ENCODE measurements at places on chromosomes 5 and 9. TPM values are rescaled to one million over a fixed set of nuclear protein-coding genes. Genes with fewer than 3 reads are reported as not detected.

The THBS4 gene
- 116 TPM for polyA plus RNA-seq

The BARHL1 gene
- polyA plus RNA-seq = not detected

The CEL gene
- 2.6 TPM for polyA plus RNA-seq

DNA sequence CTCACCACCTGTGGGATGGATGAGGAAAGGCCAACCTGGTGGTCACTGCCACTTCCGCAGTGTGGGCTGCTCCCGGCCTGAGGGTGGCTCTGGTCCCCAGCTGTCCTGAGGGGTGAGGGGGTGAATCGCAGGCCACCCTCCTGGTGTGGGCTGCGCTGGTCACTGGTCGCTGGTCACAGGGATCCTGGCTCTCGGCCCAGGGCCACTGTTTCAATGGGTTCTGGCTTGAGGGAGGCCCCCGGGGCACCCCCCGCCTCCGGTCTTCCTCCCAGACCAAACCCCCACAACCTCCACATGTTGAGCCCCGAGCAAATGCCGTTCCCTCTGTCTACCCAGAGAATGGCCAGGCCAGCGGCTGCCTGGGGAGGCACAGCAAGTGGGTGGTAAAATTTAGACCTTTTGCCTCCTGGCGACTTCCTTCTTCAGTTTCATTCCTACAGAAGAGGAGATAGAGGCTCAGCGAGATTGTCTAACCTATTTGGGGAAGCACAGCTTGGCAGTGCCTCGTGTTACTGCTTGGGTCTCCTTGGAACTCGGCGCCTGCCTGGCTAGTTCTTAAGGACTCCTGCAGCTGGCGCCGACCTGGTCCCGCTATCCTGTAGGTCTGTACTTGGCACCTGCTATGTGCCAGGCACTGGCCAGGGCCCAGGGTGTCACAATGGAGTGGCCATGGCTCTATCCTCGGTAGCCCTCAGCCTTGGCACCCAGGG, 48.2 kb downstream of the RXRA start:
- no peak for DNase-seq

DNA sequence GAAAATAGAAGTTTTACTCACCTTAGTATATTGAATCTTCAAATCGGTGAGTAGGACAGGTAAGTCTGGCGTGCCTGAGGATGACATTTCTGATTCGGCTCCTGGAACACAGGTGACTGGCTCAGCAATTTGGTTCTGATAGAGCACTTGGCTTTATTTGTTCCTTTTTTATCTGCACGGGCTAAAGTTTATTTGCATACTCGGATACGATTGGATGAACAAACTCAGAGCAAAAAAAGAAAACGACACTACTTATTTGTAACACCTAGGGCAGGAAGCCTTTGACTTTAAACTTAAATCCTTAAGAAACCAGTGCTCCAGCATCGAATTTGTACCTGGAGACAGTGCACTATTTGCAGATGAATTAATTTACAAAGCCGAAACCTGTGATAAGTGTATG, at the start of gene ALDH1A1:
ALDH1A1 (minus strand) TSS at position 140 of the 400 bp plus-strand sequence; CDS start at position 87, 53 bp downstream.
- DNase-seq = no peak

- no peak for DNase-seq
Measured at GRCh38 chr5:96961053-96961452, 25.2 kb downstream of the LNPEP start.

DNA sequence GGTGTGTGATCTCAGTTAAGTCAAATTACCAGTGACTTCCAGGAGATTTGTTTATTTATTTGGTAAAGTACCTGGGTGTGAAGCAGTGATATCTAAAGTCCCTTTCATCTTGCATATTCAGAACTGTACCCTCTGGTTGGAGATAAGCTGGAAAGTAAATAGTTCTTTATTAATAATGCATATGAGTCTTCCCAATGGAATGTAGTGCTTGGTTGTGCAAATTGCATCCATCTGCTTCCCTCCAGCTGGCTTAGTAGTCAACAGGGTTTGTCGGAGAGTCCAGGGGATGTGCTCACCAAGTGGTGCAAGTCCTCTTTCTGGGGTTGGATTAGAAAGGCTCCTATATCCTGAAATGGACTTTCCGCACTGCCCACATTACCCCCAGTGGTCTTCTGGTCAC, 42.0 kb downstream of the TRPM3 start:
- no peak for DNase-seq

DNA sequence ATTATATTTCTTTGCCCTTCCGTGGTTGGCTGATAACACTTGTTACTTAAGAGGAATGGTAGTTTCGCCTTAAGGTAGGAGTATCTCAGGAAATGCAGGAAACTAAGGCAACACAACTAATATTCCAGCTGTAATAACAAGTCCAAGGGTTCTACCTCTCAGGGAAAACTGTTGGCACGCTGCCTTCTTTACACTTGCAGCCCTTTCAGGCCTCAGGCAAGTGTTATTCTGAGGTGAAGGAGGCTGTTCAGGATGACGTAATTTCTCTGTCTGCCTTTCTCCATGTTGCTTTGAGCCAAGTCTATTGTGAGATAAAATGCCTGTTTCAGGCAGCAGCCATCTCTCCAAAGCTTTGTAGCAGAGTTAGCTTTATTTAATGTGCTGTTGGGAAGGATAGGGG, 38.0 kb downstream of the VCAN start:
- no peak for DNase-seq

DNA sequence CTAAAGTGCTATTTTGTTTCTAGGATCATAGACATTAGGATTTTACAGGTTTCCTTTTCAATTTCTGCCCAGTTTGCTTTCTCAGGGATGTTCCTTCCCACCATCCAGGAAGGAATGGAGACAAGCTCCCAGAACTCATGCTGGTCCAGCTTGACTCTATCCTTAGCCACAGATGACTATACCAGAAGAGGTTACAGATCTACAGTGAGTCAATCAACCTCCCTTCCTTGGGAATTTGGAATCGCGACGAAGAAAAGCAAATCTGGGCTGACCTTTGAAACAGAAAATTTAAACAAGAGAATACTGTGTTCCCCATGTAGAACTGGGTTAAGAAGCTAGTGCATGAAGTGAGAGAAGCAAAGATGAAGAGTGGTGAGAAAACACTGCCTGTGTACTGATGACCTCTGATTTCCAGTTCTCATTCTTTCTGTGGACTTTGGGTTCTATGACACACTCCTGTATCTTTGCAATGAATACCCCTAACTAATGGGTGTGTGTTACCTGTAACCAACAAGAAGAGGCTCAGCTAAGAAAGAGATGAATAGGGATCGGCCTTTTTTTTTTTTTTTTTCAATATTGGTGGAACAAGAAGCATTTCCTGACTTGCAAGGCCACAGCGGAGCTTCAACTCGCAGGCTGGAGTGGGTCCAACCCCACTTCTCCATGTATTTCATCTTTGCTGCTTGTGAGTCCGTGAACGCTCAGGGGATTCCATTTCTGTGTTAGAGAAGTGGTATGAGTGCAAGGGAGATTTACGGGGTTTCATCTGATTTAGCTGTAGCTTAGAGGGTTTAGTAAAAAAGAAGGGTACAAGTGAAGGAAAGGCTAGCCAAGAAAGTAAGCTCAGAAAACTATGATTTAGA, 563.9 kb upstream of the CLINT1 start:
- DNase-seq = peak; percentile 59

- DNase-seq = no peak
Measured at GRCh38 chr5:140558542-140558941, 1.3 kb upstream of the SRA1 start.

- DNase-seq = no peak
Measured at GRCh38 chr9:86494644-86495111, 140.5 kb upstream of the TUT7 start.
